Purkinje cell (primary cell): ENCODE measurements at places on chromosomes 11 and 22. TPM values are rescaled to one million over a fixed set of nuclear protein-coding genes. Genes with fewer than 3 reads are reported as not detected.

The SHANK3 gene
- polyA plus RNA-seq: 0.43 and 0.65 TPM in 2 replicates

The PHLDA2 gene
- polyA plus RNA-seq: 1.4 TPM in 1 of 2 replicates, not detected in the other

The FGF19 gene
- not detected in 2 replicates for polyA plus RNA-seq

The TMEM151A gene
- polyA plus RNA-seq: 6.2 and 8.1 TPM in 2 replicates

The OR8K3 gene
- polyA plus RNA-seq: not detected in 2 replicates

The LRRC75B gene
- polyA plus RNA-seq: 0.39 and 1.4 TPM in 2 replicates

The GGT1 gene
- polyA plus RNA-seq: 1.6 and 2.4 TPM in 2 replicates

The DERL3 gene
- polyA plus RNA-seq: 2.3 and 2.5 TPM in 2 replicates

The OR5M11 gene
- polyA plus RNA-seq: not detected in 2 replicates

The MMP1 gene
- polyA plus RNA-seq: 0.69 TPM in 1 of 2 replicates, not detected in the other

The SOX6 gene
- polyA plus RNA-seq: 7.7 and 20.2 TPM in 2 replicates

The RIMBP3C gene
- polyA plus RNA-seq: not detected in 2 replicates

The DKK3 gene
- 13.1 and 160 TPM in 2 replicates for polyA plus RNA-seq

The ART1 gene
- polyA plus RNA-seq: not detected in 2 replicates

The MUC2 gene
- not detected in 2 replicates for polyA plus RNA-seq

The MN1 gene
- 0.38 and 0.66 TPM in 2 replicates for polyA plus RNA-seq

The TRIM49B gene
- polyA plus RNA-seq: not detected in 2 replicates
